ENCODE measurements at places on chromosomes 1 and 21.

GRCh38 chr21:38165466-38166172 lies 91.2 kb upstream of the KCNJ15 start:
- no peak for DNase-seq

GRCh38 chr1:100969327-100969726 lies 56.3 kb downstream of the DPH5 start:
- DNase-seq = no peak

GRCh38 chr1:74471470-74471869 lies 40.9 kb downstream of the LRRC53 start:
- DNase-seq = no peak

DNA sequence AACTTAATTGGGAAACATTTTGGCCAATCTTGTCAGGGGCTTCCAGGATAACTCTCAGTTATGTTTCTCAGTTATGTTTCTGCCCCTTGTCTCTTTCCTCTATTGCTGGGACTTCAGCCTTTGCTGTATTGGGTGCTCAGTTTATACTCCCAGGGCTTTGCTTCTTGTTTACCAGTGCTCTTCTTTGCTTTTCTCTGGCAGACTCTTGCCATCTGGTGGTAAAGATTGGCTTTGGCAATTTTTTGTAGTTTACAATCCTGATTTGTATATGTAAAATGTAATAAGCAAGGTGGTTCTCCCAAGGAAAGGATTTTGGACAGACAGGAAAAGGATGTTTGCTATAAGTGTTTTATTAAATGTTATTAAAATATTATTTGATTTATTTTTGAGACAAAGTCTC lies 37.9 kb downstream of the FABP3 start:
- DNase-seq = peak; percentile 17

DNA sequence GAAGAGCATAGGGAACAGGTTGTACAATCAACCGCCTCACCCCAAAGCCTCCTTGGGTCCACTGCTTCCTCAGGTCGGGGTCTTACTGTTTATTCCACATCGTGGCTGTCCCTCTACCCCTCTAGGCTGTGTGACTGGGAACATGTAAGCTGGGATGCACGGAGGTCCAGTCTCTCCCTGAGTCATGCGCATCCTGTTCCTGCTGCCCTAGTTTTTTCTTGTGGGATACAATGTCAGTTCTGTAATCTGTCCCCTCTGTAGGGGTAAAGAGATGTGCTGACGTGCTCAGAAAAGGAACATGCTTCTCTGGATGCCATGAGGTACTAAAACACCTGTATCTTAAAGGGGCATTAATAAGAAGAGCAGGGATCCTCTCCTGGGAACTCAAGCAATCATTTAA lies 66.2 kb downstream of the SLC45A1 start:
- no peak for DNase-seq

- no peak for DNase-seq
Measured at GRCh38 chr1:193697115-193697762, 510.8 kb upstream of the B3GALT2 start.

DNA sequence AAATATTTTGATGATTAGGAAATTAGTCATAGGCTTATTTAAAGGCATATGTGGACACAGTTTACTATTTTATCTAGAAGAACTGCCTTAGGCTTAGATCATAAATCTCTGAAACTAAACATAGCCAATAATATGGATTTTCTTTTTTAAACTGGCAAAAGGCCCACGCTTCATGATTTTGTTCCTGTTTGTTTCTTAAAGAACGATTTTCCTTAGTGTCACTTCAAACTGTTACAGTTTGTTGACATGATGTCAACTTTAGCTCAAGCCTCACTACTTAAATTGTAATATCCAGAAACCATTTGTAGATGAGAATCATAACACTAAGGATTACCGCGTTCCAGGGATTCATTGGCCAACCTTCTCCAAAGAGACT lies 322.6 kb downstream of the HHIPL2 start:
- DNase-seq = no peak

- no peak for DNase-seq
Measured at GRCh38 chr1:115219927-115220326, 118.1 kb downstream of the NGF start.

DNA sequence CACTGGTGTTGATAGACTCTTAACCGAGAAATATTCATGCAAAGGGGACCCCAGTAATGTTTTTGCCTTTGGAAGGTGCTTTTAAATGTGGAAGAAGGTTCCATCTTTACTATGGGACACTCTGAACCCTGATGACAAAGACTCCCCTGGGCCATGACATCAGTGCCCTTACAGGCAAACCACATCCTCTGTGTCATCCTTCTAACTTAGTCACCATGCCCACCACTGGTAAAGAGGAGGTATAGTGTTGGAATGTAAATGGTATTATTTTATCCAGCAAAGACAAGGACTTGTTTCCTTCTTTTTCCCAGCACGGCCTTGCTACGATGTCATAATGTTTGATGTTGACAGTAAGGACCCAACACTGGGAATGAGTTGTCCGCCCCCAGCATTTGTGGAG lies 12.6 kb downstream of the METTL13 start:
- DNase-seq = peak; percentile 58

DNA sequence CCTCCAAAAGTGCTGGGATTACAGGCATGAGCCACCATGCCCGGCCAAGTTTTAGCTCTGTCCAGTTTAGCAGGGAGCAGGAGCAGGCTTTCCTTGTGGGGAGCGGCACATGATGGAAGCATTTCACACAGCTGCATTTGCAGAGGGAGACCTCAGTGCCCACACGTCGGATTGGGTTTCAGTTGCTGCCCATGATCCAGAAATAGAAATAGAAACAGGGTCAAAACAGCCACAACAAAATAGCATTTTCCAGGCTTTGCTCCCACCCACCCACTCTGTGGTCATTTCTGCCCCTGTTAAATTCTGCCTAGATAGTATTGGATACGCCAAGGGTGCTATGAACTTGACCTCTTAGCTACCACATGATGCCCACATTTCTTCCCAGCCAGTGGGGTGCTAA lies 128.4 kb downstream of the CNIH3 start:
- DNase-seq = no peak

GRCh38 chr1:207001492-207002245 lies 30.9 kb downstream of the C1orf116 start:
- DNase-seq = no peak

DNA sequence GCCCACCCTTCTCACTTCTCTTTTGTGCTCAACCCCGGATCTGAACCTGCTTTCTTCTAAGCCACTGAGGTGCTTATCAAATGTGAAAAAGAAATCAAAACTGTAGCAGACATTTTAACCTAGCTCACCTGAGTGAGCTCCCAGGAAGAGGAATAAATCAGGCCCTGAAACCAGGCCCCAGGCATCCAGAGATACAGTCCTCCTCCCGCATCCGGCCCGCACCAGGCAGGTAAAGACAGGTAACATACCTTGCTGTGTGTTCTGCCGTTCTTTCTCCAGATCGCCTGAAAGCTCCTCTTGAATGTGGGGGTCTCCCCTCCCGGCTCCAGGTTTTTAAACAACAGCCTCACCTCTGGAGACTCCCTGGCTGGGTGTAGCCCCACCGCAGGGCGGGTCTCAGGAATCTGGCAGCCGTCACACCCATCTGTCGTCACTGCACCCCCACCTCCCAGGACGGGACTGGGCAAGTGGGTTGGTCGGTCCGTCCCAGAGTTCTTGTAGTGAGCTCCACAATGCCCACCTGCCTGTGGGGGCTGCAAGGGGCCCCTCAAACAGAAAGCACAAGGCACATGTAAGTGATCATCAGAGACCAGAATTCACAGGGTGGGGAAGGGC lies at the start of gene LAMB3:
Gene LAMB3 (minus strand): TSS at position 305 of the 615 bp plus-strand sequence. CDS start 1,481 bp downstream, outside the sequence.
- DNase-seq = no peak

DNA sequence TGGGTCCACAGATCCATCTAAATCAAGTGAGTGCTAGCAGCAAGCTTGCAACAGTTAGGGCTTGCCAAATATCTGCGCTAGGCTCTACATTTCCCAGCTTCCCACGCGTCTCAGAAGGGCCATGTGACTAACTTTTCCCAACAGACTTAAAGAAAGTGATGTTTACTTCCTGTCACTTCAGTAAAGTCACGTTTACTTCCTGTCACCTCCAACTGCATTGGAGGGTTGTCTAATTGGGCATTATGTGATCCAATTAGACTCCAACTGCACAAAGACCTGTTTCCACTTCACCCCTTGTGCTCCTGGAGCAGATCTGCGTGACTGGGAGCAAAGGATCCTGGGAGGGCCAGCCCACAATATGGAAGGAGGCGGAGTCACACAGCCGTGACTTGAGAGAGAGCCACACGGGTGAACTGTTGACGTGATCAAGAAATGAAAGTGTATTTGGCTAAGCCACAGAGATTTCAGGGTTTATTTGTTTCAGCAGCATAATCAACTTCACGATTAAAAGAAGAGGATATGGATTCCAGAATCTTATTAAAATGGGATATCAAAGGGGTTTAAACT lies 77.7 kb downstream of the CYYR1 start:
- DNase-seq = peak; percentile 40

DNA sequence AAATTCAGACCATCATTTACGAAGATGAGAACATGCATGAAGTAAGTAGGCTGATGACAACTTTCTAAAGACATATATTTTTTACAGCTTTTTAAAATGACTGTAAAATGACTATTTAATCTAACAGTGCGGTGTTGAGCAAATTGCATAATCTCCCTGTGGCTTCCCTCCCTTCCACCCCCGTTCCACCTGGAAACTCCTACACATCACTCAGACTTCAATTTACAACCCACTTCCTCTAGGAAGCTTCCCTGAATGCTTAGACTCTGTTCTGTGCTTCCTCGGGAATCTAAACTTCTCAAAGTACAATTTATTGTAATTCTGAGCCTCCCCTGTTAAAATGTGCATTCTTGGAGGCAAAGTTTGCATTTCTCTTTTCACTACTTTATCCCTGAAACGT lies 354.9 kb downstream of the DPYD start:
- DNase-seq = no peak

- peak; percentile 91 for DNase-seq
Measured at GRCh38 chr1:228141226-228142044, 1.4 kb downstream of the GUK1 start.

DNA sequence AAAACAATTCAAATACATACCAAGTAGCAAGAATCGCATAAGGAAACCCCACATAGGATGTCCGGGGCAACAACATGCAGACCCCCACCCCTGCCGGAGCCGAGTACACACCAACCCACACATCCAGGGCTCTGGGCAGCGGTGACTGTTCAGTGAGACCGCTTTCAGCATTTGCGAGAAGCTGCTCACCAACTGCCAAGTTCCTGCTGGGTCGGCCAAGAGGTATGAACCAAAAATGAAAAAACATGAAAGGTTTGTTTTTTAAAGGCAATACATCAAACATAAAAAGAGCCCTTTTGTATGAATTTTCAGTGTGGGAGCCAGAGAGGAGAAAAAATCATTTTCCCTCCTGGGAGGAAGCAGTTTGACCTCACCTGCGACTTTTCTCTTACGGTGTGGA lies 92.3 kb downstream of the SIM2 start:
- DNase-seq = no peak

DNA sequence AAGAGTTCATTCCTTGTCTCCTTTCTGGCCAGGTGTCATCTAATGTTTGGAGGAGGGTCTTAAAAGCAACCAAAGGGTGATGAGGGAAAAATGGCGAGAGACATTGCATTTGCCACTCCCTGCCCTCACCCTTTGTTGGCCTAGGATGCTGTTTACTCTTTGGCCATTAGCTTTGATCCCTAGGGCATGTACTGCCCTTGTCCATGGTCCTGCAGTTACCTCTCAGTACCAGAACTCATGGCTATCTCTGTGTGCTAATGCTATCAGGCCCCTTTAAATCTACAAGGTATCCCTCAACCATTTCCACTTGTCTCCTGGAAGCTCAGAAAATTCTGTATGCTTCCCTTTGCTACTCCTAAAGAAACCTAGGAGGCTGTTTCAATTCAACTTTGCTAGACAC lies 424.8 kb upstream of the PLXNA2 start:
- no peak for DNase-seq

DNA sequence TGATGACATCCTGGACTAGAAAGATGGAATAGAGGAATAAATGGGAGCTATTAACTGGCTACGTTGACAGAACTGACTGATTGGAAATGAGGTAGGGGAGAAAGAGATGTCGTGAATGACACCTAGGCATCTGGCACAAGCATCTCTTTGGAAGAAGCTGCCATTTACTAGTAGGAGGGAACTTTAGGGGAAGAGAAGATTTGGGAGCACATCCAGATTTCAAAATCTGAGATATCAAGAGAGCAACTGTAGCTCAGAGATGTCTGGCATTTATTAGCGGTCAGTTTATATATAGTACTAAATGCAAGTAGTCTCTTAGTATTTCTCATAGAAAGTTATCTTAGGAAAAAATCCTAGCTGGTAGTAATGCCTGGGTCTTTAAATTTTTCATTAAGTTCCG lies 131.9 kb upstream of the C1orf105 start:
- no peak for DNase-seq

- DNase-seq = no peak
Measured at GRCh38 chr1:220970311-220970710, 91.1 kb downstream of the HLX start.

DNA sequence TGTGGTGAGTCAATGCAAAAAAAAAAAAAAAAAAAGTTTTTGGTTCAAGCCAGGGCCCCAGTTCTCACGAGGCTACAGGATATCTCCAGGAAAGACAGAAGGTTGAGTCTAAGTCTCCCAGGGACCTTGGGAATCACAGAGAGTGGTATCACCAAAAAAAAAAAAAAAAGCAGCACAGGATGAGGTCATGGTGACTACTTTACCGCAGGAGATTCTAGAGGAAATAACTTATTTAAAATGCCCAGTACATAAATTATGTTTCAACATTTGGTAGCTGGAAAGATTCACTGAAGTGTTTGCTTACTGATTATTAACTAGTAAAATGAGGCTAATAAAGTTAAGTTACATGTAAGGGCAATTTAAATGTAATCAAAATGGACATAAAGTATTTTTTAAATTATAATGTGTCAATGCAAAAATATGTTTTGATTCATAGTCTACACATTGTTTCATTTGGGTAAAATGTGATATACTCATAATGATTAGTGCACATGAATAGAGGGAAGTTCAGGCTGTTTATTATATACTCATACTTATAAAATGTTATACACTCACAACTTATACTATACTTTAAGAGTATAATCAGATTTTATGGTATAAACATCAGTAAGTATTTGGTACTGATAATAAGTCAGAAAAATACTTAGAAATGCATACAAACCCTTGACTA lies 84.1 kb downstream of the PLPPR5 start:
- DNase-seq = peak; percentile 8

- no peak for DNase-seq
Measured at GRCh38 chr21:15054089-15054488, 10.7 kb downstream of the NRIP1 start.

GRCh38 chr1:218456444-218456843 lies 111.3 kb downstream of the TGFB2 start:
- DNase-seq = no peak

DNA sequence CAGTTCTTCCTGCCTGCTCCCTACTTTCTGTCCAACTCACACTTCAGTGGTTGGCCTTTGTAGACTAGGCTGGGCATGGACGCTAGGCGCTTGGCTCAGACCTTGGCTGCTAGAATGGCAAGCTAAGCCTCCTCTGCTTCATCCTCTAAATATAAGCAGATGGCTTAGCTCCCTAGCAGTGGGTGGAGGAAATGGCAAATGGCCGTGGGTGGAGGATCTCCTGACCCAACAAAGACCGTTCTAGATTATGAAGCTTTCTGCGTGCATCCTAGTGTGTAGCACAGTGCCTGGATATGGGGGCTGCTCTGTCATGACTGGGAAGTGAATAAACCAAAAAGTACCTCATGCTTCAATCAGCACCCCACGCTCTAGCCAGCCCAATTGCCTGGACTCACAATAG lies 10.4 kb upstream of the ETV3L start:
- no peak for DNase-seq

GRCh38 chr1:19341201-19342061 lies 29.3 kb downstream of the SLC66A1 start:
- DNase-seq = peak; percentile 55

- peak; percentile 0 for DNase-seq
Measured at GRCh38 chr1:152626744-152627143, 3.8 kb upstream of the LCE3A start.

- no peak for DNase-seq
Measured at GRCh38 chr1:115238336-115239147, 99.5 kb downstream of the NGF start.
